Activated naive CD4-positive, alpha-beta T cell treated with anti-CD3 and anti-CD28 coated beads, Interleukin-2, amount 50 U/mL, for 16 hours (primary cell): ENCODE measurements at places on chromosomes 5 and 9.
A peak's percentile ranks its signal among the peaks of the same experiment; 100 is the strongest.

- DNase-seq = no peak
Observed at GRCh38 chr9:29389421-29389820, 1816.1 kb upstream of the C9orf72 start.

DNA sequence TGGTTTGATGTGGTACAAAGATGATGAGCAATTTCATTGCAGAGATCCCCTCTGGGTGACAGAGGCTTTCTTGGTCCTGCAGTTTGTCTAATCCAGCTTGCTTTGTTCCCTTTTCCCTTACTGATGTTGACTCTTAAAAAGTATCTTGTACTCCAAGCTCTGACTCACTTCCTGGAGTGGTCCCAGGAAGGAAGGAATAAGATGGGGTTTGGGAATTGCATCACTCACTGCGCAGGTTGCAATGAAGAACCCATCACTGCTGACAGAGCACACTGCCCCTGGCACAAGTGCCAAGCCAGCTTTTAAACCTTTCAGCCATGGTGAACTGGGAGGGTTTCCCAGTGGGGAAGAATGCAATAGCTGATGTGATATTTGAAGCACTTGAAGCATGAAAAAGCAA lies 662.2 kb upstream of the CTNND2 start:
- DNase-seq = no peak

DNA sequence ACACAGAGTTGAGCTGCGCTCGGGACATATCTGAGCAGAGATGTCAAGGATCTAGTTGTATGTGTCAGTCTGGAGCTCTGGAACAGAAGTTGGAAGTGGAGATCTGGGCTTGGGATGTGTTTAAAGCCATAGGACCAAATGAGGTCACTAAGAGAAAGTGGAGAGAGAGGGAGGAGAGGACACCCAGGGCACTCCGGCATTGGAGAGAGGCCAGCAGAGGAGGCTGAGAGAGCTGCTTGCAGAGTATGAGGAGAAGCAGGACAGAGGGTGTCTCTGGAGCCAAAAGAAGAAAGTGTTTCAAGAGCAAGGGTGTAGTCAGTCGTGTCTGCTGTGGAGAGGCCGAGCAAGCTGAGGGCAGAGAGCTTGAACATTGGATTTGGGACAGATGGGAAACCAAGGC lies 34.7 kb downstream of the ARHGEF37 start:
- no peak for DNase-seq

- DNase-seq = no peak
Observed at GRCh38 chr5:151005187-151005949, 15.0 kb upstream of the GPX3 start.

DNA sequence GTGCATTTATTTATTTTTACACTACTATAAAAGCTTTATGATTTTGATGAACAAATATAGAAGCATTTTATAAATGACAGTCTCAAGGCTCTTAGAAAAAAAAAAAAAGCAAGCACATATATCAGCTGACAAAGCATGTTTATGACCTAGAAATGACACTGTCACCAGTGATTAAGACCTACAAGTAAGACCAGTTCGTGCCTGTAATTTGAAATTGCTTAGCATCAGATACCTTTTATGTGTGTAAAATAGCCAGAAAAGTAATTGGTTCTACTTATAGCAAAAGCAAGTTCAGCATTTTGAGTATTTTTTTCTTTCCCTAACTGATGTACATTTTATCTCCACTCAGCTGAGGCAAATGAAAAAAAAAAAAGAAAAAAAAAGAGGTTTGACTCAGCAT lies 808.4 kb downstream of the CDH18 start:
- DNase-seq = no peak

- DNase-seq = no peak
Observed at GRCh38 chr5:121319292-121319691, 532.4 kb upstream of the FTMT start.

- no peak for DNase-seq
Observed at GRCh38 chr5:18305288-18305924, 671.1 kb downstream of the TAF11L14 start.

GRCh38 chr5:69509212-69509611 lies 16.6 kb downstream of the OCLN start:
- DNase-seq = no peak

GRCh38 chr9:137087409-137087925 lies 682 bp downstream of the MAN1B1 start:
- DNase-seq = no peak

DNA sequence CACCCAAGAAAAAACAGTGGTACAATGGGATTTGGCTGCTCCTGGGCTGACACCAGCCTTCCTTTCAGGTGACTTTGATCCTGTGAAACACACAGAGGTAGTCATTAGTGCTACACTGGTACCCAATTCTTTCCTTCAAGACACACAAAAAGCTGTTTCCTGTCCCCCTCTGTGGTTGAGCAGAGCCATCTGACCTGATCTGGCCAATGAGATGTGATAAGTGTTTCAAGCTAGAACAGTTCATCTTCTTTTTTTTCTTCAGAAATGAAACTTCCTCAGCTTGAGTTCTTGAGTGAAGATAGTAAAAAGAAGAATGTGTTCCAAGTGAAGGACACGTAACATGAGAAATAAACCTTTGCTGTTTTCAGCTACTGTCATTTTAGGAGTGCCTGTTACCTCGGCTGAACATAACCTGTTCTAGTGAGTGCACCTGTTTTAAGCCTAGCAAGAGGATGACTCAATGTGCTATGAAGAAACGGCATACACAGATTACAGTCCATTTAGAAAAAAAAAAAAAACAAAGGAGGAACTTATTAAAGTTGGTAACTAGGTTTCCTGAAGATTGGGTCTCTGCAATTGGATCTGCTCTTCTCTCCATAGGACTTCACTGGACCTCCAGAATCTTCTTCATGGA lies 287.8 kb downstream of the GAS1 start:
- DNase-seq = no peak

- DNase-seq = no peak
Observed at GRCh38 chr9:109751253-109751652, 28.7 kb upstream of the PALM2AKAP2 start.

GRCh38 chr9:71628247-71628646 lies 140.1 kb downstream of the CEMIP2 start:
- DNase-seq = no peak

- no peak for DNase-seq
Observed at GRCh38 chr9:84357275-84357674, 16.7 kb upstream of the SLC28A3 start.

DNA sequence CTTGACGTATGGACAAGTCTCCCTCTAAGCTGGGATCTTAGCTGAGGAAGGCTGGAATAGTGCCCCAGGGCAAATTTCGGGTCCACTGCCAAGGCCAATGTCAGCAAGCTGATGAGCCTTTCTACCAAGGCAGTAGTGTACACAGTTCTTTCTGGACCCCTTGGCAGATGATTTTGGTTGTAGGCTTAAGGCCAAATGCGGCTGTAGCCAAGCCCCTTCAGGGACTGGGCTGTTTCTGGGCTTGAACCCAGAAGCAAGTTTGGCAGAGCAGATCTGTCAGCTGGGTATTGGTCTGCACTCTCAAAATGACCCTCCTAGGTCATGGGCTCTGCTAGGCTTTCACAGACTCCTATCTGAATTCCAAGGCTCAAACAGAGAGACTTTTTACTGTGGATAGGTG lies 121.6 kb downstream of the ADAMTSL1 start:
- DNase-seq = no peak

- no peak for DNase-seq
Observed at GRCh38 chr5:132222649-132223038, 5.0 kb downstream of the P4HA2 start.

DNA sequence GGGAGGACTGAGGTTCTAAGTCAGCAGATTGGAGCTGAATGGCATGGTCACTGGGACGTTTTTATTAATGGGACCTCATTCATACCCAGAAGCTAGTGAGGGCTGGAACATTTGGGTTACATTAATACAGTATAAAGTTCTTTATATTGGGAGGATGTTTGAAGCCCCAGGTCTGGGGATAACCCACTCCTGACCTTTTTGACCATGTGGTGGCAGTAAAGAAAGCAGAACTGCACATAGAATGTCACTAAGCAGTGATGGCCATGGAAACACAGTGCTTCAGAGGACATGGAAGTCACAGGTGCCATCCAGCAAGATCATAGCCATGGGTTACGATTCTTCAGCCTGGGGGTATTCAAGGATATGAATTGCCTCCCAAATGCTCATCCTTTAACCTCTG lies 176.0 kb downstream of the ATP10B start:
- no peak for DNase-seq

GRCh38 chr9:27152405-27152718 lies 43.3 kb downstream of the TEK start:
- DNase-seq = no peak

GRCh38 chr9:21070906-21071305 lies 6.8 kb downstream of the IFNB1 start:
- DNase-seq = no peak

- DNase-seq = no peak
Observed at GRCh38 chr5:67879620-67880510, 335.7 kb upstream of the PIK3R1 start.

- no peak for DNase-seq
Observed at GRCh38 chr9:116806075-116806474, 119.0 kb downstream of the TRIM32 start.

DNA sequence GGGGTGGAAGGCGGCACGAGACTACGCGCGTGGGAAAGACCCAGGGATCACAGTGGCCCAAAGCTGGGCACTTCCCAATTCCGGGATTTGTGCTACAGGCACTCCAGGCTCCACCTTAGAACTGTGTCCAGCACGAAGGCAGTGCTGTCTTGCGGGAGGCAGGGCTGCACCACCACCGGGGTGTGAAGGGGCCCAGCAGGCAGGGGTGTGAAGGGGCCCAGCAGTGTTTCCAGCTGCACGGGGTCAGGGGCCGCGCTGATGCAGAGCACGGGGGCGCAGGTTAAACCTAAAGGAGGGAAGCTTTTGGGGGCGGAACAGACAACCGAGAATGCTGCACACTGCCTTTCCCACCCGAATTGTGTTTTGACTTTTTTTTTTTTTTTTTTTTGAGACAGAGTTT lies 1.1 kb upstream of the PDCD6 start:
- no peak for DNase-seq

DNA sequence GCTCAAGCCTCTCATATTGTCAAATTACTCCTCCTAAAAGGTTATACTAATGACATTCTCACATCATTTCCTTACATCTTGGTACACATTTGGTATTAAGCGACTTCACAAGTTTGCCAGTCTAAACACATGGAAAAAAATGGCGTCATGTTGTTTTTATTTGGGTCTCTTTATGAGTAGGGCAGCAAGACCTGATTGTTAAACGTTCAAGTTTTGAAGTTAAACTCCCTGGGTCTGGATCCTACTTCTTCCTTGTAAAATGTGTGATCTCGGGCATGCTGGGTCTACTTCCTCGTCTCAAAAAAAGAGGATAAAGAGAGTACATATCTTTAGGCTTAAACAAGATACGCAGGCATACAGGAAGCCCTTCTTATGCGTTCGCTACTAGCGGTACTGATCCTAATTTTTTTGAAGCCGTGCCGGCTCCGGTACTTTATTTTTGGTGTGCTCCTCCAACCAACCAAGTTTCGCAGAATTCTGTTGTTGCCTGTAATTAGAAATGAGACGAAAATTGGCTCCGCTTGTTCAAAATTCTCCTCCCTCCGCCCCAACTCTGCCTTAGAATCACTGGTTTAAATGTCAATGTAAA lies 596 bp upstream of the CDC37L1 start:
- DNase-seq = no peak

- DNase-seq = no peak
Observed at GRCh38 chr9:89388084-89388867, 70.0 kb downstream of the SECISBP2 start.

- no peak for DNase-seq
Observed at GRCh38 chr5:134438721-134439123, 27.0 kb upstream of the CDKN2AIPNL start.

DNA sequence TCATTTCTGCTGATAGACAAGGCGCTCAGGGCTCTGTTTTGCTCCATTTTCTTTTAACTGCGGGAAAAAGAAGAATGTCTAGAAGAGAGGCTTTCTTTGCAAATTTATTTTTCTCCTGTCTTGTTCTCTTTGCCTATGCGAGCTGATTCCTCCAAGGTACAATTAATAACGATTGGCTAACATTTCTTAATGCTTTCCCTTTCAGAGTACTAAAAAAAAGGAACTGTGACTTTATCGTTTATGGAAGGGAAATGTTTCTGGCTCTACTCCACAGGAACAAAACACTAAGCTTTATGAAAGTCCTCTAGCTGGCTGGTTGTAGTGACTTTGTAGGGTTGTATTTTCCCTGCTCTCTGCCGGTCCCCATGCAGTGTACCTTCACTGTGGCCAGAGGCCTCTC lies 11.7 kb downstream of the NSG2 start:
- no peak for DNase-seq

DNA sequence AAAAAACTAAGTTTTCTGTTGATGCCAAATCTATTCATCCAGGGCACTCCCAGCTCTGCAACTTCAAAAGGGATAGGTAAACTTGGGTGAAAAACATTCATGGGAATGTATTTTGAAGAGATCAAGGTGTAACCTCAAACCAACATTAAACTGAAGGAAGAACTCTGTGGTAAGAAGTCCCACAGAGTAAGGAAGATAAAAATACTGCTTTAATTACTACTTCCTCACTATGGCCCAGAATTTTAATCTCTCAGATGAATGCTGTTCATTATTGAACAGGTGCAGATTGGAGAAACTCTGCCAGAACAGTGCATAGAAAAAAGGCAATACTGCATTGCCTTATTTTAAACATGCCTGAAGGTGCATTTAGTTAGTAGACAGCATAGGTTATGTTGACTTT lies 37.6 kb upstream of the ANXA1 start:
- no peak for DNase-seq

GRCh38 chr9:136051837-136052471 lies 43.1 kb downstream of the NACC2 start:
- DNase-seq = peak; percentile 32

- no peak for DNase-seq
Observed at GRCh38 chr5:78915170-78915569, 69.9 kb downstream of the ARSB start.

GRCh38 chr5:32961059-32961415 lies 249.9 kb downstream of the NPR3 start:
- DNase-seq = no peak

GRCh38 chr5:177077335-177077734 lies 9.4 kb upstream of the FGFR4 start:
- no peak for DNase-seq

- no peak for DNase-seq
Observed at GRCh38 chr5:93883459-93883858, 142.1 kb upstream of the POU5F2 start.

GRCh38 chr9:137762414-137763061 lies 115.0 kb upstream of the CACNA1B start:
- DNase-seq = no peak

DNA sequence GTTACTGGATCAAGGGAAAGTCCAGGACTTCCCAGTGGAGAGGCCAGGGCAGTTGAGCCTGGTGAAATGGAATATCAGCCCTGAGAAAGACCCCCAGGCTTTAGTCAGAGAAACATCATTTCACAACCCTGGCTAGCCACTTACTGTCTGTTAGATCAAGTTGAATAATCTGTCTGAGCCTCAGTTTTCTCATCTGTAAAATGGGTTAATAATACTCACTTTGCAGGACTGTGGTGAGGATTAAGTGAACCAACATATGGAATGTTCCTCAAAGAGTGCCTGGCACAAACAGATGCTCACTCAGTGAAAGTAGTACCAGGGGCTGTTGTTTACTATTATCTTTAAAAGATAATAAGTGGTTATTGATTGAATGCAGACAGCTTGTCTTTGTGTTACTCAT lies 110.5 kb downstream of the SV2C start:
- DNase-seq = no peak
